ENCODE measurements at places on chromosomes 2 and 18.

DNA sequence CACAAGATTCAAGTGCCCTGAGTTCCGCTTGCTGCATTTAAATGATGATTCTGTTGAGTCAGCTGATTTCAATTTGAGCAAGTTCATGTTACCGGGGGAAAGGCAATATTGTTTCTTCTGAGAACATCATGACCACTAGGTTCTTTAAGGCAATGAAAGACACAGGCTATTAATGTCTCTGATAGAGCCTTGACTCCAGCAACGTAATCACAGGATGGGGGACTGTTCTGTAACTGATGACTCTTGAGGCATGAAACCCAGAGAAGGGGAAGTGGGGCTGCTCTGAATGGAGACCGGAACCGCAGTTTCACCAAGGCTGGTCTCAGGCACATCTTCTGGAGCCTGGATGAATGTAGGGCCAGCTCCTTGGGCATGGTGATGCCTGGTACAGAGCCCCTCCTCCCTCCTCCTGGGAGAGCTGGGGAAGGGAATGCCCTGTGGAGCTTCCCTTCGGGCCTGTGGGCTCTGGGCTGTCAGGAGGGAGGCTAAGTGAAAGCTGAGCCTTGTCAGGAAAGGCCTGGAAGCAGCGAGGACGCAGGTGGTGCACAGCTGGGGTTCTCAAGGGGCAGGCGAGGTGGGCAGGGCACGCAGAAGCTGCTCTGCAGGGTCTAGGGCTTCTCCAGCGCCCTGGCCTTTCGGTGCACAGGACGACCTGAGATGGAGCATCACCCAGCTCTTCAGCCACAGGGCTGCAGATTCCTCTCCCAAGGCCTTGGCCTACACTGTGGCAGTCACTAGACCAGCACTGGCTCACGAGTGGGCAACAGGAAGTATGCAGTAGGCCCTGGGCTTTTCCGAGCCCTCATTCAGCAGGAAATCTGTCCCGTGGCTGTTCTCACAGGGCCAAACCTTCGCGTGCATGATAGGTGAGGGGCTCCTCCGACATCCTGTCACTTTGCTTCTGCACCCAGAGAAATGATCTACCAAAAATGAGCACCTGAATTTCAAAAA, 36.6 kb upstream of the PRLH start:
- DNase-seq: no peak

- DNase-seq: no peak
These were observed 269.8 kb upstream of the MMADHC start for GRCh38 chr2:149857344-149857743.

DNA sequence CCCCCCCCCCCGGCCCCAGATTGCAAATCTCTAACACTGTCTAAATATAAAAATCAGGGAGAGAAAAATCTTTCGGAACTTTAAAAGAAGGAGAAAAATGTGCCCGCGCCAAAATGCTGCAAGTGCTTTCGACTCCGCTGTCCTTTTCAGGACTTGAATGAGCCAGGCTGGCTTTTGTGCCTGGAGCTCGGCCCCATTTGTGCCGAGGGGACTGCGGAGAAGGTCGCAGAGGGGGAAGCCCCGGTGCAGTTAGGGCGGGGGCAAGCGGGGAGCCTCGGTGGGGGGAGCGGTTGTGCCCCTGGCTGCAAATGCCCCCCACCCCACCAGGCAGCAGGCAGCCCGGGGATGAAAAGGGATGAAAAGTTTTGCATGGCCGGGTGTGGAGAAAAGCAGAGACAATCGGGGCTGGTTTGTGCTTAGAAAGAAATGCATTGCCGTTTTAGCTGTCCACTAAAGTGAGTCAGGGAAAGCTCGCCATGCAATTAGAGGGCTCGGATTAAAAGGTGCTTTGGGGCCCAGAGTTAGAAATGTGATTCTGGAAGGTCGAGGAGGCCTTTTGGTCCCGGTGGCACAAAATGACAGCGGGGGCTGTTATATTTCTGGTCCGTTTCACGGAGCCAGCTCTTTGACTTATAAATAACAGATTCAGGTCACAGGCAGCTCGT, 1.6 kb downstream of the INHBB start:
- no peak for DNase-seq

DNA sequence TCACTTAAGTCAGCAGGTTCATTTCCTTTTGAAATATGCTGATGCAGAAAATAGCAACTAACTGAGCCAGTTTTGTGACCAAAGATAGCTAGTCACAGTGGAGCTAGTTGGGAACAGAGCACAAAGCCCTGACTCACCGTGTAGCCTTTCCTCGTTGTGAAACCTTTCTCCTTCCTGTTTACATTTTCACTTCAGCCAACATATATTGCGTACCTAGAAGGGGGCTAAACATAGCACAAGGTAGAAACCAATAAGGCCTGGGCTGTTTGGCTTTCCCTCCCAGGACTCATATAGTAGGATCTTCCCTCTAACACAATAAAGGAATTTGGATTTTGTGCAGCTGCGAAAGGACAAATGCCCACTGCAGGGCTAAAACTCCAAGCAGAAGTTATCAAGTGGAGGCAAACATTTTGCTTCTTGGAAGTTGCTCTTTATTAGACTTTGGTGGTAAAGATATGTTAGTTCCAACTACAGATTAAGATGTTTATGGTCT, 24.5 kb upstream of the LPIN2 start:
- DNase-seq: peak; percentile 16

DNA sequence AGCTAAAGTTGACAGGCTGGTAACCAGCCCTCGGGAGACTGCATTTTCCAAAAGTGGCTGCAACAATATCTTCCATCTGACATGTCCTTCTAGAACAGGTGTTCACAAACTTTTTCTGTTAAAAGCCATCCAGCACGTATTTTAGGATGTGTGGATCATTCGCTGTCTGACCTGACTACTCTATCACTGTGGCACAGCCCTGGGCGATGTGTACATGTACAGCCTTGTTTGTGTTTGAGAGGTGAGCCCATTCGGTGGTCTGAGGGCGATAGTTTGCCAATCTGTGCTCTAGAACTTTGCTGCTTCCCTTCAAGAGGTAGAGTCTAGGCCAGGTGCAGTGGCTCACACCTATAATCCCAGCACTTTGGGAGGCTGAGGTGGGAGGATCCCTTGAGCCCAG, 166.2 kb downstream of the TGIF1 start:
- no peak for DNase-seq

DNA sequence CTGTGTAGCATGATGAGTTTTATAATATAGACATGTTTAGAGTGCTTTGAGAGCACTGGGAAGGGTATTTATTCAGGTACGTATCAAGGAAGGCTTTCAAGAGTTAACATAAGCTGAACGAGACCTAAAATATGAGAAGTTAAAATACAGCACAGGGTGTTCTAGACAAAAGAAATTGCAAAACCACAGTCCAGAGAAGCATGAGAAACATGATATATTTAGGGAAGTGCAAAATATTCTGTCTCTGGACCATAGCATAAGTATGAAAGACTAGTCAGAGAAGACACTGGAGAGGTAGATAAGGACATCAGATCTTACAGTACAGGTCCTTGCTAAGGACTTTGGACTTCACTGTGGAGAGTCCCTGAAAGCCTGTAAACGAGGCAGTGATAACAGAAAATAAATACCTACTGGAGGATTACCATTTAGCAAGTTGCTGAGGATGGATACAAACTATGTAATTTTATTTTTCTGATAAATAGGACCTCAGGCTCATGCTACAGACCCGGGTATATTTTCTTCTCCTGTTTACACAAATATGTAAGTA, 43.7 kb downstream of the FSIP2 start:
- no peak for DNase-seq

- no peak for DNase-seq
These were observed 114.8 kb upstream of the SATB2 start for GRCh38 chr2:199572571-199572970.

GRCh38 chr2:144659731-144660275, 139.9 kb upstream of the ZEB2 start:
- DNase-seq: peak; percentile 7

- DNase-seq: no peak
These were observed 2.5 kb downstream of the ATP9B start for GRCh38 chr18:79071503-79072210.

GRCh38 chr2:6906165-6906741, 11.0 kb upstream of the RNF144A start:
- DNase-seq: no peak

GRCh38 chr2:219744066-219744465, 116.6 kb downstream of the SLC4A3 start:
- no peak for DNase-seq

DNA sequence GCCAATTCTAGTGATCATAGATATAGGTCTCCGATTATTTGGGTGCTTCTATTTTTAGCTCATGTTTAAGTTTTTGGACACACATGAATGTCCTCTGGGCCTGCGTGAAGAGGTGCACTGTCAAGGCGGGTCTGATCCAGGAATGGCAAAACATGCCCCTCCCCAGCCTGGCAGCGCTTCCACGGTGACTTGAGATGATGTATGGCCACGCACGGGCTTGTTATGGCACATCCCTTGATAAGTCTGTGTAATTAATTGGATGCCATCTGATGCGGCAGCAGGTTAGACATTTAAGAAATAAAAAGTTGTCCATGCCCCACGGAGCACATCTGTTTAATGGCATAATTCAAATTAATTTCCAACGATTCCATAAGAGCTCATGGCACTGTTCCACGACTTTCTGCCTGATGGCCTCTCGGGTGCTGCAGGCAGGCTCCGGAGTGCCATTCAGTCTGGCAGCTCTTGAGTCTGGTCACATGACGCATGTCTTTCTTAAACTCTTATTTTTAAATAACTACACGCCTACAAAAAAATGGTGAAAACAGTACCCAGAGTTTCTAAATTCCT, 151.4 kb downstream of the ACKR3 start:
- no peak for DNase-seq

DNA sequence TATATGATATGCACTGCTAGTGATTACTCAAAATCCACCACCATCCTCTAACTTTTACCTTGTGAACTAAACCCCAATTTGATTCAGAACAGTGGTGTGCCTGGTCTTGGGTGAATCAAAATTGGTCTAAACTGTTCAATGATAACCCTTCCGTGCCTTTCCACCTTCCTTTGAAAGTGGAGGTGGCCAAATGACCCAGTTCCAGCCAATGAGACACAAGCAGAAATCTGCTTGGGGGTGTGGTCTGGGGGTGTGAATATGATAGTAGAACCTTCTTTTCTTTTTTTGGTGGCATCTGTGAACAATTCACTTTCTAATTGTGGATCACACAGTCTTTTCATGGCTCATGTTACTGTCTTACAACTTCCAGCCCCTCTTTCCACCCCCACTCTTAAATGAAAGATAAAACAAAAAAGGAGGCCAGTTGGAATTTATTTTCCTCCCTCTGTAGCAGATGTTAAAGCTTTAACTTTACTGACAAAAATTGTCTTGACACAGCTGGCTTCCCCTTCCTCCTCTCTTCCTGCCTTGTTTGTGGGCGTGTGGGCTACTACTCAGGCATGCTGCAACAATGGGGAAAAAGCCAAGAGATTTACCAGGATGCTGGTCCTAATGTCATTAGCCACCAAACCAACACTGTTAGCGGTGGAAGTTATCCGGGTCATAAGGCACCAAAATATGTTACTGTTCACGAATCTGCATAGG, 58.8 kb upstream of the ANKRD44 start:
- no peak for DNase-seq

DNA sequence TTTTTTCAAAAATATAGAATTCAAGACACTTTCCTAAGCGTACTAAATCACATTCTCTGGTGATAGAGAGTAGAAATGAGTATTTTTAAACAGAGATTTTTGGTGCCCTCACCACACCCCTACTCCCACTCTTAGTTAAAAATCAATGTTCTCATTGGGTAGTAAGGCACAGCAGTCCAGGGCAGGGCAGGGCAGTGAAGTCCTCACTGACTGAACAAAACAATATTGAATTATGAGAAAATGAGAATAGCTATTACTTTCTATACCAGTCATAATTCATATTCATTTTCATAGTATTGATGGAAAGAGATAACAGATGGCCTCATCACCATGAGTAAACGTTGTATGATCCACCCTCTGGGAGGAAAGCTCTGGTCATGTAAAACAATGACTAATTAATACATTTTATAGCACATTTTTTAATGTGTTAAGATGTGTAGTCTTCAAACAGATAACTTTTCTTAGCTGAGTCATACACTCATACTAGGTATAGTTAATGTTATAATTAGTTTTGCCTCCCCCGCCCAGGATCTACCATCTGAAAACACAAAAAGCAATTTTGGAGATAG, 686.1 kb downstream of the KCNJ3 start:
- DNase-seq: no peak
